Right renal cortex interstitium (tissue), 3 donors: ENCODE measurements at places on chromosomes 1 and 21. TPM values are rescaled to one million over a fixed set of nuclear protein-coding genes. Genes with fewer than 3 reads are reported as not detected.

- no peak for DNase-seq
Measured at GRCh38 chr1:108811611-108812010, 45.3 kb downstream of the AKNAD1 start.

GRCh38 chr1:4797016-4797410 is 142.6 kb downstream of the AJAP1 start:
- no peak for DNase-seq

- no peak for DNase-seq
Measured at GRCh38 chr1:210489491-210489890, 160.8 kb downstream of the HHAT start.

DNA sequence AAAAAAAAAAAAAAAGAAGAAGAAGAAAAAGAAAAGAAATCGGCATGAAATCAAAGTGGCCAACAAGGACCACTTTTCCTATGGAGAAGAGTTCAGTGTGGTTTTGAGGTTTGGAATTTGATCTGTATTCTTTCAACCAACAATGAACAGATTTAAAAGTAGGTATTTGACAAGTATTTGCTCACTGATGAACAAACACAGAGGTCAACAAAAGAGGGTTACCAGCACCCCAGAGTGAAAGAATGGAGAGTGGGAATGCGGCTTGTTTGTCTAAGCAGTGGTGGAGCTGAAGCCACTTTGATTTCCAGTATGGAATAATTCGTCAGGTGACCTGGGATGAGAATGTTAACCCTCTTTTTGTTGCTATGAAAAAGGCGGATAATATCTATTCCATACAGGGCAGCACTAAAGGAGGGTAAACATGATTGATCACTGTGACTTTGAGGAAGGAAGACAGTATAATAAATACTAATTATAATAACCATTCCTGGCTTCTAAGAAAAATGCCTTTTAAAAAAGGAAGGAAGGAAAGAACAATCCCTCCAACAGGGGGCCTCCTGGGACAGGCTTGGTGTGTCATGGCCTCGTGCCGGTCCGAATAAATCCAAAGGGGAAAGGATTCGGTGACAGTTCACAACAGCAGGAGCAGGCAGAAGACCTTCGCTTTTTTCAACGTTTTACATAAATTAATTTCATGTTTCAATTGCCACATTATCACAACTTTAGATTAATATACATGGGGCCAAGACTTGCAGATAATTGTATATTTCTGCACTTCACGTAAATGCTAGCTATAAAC is 37.2 kb upstream of the SIM2 start:
- DNase-seq: no peak

- no peak for DNase-seq
Measured at GRCh38 chr1:94901841-94902240, 25.1 kb downstream of the CNN3 start.

- no peak for DNase-seq
Measured at GRCh38 chr1:226092965-226093364, 30.4 kb downstream of the H3-3A start.

DNA sequence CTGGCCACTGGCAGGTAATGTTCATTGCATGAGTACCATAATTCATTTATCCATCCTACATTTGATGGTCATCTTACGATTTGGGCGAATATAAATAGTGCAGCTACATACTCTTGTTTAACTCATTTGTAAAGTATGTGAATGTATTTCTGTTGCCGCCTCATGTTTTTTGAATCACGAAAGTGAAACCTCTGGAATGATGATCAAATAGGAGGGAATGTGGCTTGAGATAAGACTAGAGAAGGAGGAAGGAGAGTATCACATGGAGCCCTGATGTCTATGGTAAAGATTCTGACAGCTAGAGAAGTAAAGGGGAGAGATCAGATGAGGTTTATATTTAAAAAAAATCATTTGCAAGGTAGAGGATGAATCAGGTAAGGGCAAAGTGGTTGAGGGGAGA is 8.0 kb downstream of the MRPS14 start:
- no peak for DNase-seq

DNA sequence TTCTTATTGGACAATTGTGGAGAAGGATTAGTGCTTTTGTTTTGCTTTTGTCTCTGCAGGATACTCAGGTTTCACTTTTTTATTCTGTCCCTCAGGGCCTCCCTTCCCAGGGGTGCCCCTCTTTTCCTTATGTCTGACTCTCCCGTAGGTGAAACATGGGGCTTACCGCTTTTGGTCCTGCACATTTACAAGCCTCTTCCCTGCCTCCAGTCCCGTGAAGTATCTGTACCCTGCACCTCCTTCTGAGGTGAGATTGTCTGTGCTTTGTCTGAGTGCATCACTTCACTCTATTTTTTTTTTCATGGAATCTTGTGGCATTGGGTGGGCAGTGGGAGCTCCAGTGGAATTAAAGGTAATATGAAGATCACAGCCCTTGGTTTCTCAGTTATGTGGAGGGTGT is 758.1 kb upstream of the TPTE start:
- no peak for DNase-seq

DNA sequence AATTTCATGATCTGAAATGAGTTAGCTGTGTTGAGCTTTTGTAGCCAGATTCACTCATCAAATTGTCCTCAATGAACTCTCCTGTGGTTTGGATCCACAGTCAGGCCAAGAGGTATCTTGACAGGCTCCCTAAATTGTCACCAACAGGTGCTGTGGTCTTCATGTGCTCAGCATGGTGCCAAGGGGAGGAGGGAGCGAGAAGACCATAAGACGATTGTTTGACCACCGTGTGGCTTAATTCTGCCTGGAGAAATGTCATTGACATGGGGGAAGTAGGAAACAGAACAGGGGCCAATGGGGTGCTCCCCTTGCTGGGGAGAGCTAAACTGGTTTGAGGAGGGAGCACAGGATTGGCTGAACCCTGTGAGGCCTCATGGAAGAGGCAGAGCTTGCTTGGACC is 219.3 kb downstream of the KCNJ6 start:
- DNase-seq: no peak

DNA sequence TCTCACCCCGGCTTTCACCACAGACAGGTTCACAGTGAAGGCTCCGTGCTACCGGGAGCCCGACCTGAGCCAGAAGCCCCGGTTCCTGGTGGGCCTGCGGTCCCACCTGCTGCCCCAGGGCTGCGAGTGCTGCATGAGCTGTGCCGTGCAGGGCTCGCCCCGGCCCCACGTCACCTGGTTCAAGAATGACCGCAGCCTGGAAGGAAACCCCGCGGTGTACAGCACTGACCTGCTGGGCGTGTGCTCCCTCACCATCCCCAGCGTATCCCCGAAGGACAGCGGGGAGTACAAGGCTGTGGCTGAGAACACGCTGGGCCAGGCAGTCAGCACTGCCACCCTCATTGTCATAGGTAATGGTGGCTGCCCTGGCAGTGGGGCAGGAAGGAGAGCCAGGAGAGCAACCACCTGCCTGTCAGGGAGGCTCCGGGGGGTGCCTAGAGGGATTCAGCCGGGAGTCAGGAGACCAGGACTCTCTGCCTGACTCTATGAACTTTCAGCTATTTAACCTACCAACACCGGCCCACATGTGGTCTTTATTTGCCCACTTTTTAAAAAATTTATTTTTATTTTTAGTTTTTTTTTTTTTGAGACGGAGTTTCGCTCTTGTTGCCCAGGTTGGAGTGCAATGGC is 36.4 kb downstream of the IGFN1 start:
- no peak for DNase-seq

- no peak for DNase-seq
Measured at GRCh38 chr1:244901400-244902015, 37.2 kb upstream of the HNRNPU start.

DNA sequence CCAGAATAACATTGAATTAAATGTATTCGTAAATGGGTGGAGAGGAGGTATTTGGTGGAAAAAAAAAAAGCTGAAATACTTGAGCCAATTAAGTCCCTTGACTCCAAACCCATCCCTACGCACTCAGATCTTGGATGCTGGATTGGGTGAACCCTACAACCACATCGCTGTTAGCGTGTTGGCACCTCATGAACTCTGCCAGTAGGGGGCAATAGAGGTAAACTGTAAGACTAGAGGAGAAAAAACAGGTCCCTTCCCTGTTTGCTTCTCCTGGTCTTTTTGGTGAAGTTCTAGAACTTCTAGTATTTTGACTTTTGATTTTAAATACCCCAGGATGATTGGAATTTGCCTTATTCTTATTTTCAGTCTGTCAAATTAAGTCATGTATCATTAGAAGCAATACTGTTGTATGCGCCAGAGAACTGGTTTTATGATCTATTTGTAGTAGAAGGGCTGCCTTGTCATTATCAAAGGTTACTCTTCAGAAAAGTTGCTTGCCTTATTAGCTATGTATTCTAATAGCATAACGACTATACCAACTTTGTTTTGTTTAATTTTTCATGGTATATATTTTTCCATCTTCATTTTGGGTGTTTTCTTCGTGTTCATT is 1.9 kb upstream of the OR13G1 start:
- DNase-seq: peak; percentile 18

DNA sequence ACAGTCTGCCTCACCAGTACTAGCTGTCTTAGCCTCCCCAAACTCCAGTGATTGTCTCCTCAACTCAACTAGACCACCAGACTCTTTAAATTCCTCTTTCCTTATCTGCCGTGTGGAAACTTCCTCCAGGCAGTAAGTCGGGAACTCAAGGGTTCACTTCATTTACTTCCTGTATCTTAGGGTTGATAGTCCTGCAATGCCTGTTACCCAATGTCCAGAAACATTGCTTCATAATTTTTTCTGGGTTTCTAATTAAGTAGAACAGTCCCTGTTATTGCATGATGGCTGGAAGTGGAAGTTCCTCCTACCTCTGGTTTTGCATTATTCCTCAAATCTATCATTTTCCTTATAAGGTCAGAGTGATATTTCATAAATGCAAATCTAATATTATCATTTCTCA is 60.8 kb upstream of the RNF11 start:
- no peak for DNase-seq

Gene PADI3
- 0.25 TPM for polyA plus RNA-seq

Gene CLCNKA
- polyA plus RNA-seq: 13.0 TPM

Gene TCHHL1
- polyA plus RNA-seq: not detected

Gene RHD
- polyA plus RNA-seq: 1.6 TPM

Gene TRIM58
- 1.5 TPM for polyA plus RNA-seq

Gene AMIGO1
- polyA plus RNA-seq: 7.8 TPM

Gene AK4
- 43.5 TPM for polyA plus RNA-seq

Gene C1orf115
- polyA plus RNA-seq: 28.4 TPM

Gene JAK1
- polyA plus RNA-seq: 113 TPM

Gene FCRL1
- polyA plus RNA-seq: 0.10 TPM

Gene KRTAP21-2
- polyA plus RNA-seq: not detected

Gene DBT
- polyA plus RNA-seq: 27.4 TPM

Gene VWA1
- 48.0 TPM for polyA plus RNA-seq
